ENCODE measurements at places on chromosomes 11 and 22.

- DNase-seq, result peak; percentile 96
These were observed 44.0 kb downstream of the GRAMD1B start for GRCh38 chr11:123473941-123474677.

DNA sequence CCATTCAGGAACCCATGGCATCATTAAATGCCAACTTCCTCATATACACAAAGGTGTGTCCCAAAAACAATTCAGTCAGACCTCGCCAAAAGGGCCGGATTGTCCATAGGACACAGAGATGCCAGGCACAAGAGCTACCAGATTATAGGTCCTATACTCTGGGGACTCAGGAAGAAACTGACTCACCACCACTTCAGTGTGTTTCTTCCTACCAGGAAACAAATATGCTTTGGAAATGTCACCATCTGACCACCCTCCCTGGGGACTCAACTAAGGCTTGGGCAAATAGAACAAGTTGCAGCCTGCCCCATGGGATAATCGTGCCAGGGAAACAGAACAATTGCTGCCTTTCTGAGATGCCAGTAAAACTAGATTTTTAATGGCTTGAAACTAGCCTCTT lies 11.7 kb downstream of the POU2AF3 start:
- DNase-seq, result no peak

GRCh38 chr11:84292006-84292405 lies 1005.8 kb upstream of the CCDC90B start:
- DNase-seq, result peak; percentile 50

GRCh38 chr22:30195245-30196140 lies 51.1 kb downstream of the LIF start:
- DNase-seq, result peak; percentile 47

GRCh38 chr11:46667043-46667481 lies 33.4 kb downstream of the ARHGAP1 start:
- no peak for DNase-seq

GRCh38 chr11:106468531-106468930 lies 391.1 kb downstream of the AASDHPPT start:
- no peak for DNase-seq

GRCh38 chr11:114130115-114130576 lies 70.6 kb downstream of the ZBTB16 start:
- no peak for DNase-seq

DNA sequence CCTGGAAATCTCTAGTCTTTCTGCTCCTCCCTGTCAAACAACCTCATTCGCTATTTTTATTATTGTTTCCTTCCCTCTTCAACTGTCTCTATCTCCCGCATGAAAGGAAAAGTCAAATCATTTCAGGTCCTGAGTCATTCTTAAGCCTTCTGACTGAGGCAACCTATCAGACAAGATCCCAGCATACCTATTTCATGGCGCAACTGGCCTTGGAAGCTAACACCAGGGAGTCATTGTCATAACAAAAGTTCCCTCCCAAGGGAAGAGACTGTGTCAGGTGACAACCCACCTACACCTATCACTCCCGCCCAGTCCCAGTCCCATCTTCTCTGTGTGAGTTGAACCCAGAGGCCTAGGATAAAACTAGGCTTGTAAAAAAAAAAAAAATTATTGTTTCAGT lies 10.2 kb upstream of the ARHGAP42 start:
- peak; percentile 77 for DNase-seq

DNA sequence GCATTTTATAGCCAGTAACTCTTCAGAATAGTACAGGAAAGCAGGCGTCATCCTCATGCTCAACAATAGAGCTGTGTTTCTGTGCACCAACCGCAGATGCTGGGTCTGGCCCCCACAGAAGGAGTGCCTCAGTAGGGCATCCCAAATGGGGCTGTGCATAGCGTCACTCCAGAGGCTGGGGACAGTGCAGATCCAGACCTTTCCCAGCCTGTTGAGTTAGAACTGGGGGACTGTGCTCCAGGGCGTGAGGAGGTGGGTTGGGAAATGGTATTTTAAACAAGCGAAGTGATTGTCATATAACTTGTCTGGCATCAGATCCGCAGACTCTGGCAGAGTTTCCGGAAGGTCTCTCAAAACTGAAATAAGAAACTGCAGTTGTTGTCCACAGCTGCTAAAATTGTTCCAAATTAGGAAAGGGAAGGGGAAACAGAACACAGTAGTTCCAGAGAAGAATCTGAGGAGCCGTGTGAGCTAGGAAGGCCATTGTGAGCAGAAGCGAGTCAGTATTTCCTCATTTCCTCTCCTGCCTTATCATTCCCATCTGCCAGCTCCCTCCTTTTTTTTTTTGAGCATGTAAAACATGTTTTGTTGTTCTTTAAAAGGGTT lies 52.2 kb downstream of the JAM3 start:
- DNase-seq, result peak; percentile 45

GRCh38 chr11:47377571-47378009 lies 757 bp downstream of the SPI1 start:
- DNase-seq, result no peak

GRCh38 chr11:66386171-66387069 lies 14.9 kb upstream of the SLC29A2 start:
- DNase-seq, result peak; percentile 87

DNA sequence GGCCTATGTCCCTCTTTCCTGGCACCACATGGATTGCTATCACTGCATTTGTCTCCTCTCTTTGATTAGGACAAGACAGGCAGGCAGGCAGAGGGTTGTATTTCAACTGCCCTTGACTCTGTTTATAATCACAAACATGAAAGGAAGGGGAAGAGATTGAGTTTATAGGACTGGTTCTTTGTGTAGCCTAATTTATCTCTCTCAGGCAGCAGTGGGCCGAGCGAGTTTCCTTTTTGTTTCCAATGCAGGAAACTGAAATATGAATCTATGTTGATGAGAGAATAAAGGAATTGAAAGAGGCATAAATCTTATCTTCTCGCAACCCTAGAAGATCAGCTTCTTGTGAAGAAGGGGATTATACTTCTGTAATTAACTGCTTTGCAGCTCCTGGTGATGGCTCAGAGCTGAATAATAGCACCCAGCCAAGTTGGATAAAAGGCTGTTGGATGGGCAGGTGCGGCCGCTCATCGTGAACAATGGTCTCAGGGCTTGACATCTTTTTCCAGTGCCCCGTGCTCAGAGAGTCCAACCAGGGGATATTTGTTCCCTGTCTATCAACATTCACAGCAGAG lies 80.6 kb upstream of the SYT13 start:
- DNase-seq, result no peak

- DNase-seq, result no peak
These were observed 405.8 kb downstream of the NTM start for GRCh38 chr11:131776211-131776610.

GRCh38 chr22:39530692-39531331 lies 1.7 kb downstream of the RPS19BP1 start:
- peak; percentile 45 for DNase-seq

- DNase-seq, result no peak
These were observed 41.4 kb upstream of the PCF11 start for GRCh38 chr11:83115551-83115950.

DNA sequence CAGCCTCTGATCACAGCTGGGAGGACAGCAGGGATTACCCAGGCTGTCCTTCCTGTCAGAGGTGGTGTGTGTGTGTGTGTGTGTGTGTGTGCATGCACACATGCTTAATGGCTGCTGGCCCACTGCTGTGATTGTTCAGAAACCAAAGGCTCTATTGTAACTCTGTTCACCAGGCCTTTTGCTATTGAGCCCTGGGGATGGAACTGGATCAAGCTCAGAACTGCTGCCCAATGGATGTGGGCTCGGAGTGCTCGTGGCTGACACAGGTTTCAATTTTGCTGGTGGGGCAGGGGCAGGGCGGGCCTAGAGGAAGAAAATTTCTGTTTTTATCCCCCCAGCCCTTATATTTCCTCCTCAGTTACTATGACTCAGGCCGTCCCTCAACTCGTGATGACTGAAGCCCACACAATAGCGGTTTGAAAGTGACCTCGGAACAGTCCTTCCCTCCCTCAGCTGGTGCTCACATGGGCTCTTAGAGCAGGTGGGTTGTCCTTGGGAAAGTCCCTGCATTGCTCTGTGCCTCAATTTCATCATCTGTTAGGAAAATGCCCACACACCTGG lies 359.3 kb downstream of the TENM4 start:
- DNase-seq, result peak; percentile 50

- no peak for DNase-seq
These were observed 68.5 kb downstream of the DHCR7 start for GRCh38 chr11:71379701-71380100.

DNA sequence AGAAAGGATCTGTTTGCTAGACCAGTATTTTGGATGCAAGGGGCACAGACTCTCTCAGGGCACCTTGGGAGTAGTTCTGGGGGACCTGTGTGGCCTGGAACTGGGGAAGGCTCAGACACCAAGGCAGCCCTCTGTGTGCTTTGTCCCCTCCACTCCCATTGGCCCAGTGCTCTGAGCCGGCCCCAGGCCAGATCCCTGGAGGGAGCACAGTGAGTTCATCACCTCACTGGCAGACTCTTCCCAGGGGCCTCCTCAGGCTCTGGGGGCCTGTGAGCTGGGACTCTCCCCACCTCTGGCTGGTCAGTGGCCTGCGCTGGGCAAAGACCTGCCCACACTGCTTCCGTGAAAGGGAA lies 51.7 kb downstream of the CHRDL2 start:
- DNase-seq, result no peak

DNA sequence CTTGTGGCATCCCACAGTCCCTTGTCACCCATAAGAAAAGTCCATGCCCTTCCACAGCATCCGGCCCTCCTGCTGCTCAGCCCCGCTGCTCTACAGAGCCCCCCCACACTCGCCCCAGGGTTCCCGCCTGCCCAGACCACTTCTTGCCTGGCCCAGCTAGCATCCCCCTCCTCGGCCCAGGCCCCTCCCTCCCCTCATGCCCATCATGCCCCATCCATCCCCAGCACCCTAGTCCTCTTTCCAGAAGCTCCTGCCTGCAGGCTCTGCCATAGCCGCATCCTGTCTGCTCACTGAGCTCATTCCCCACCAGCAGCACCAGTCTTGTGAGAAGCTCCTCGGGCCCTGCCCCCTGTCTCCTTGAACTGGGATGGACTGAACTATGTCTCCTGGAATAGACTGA lies 54.4 kb downstream of the LINC01488 start:
- DNase-seq, result no peak

DNA sequence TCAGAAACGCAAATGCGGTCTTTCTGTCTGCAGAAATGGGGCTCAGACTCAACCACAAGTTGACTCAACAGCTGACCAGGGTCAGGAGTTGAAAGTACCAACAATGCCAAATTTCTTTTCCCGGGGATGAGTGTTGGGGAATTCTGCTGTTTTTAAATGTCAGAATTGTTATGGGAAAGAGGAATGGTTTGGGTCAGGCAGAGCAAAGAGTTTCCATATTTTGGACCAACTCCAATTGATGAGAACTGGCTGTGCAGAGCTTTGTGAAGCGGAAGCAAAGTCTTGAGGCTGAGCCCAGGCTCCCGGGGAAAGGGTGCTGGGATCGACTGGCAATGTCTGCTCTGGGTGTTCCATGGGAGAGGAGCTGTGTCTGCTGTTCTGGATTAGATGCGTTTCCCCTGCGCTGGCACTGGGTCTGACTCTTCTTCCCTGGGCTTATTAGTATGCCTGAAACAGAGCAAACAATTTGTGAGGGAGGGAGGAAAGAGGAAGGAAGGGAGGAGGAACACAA lies 36.2 kb downstream of the TXN2 start:
- DNase-seq, result peak; percentile 84

DNA sequence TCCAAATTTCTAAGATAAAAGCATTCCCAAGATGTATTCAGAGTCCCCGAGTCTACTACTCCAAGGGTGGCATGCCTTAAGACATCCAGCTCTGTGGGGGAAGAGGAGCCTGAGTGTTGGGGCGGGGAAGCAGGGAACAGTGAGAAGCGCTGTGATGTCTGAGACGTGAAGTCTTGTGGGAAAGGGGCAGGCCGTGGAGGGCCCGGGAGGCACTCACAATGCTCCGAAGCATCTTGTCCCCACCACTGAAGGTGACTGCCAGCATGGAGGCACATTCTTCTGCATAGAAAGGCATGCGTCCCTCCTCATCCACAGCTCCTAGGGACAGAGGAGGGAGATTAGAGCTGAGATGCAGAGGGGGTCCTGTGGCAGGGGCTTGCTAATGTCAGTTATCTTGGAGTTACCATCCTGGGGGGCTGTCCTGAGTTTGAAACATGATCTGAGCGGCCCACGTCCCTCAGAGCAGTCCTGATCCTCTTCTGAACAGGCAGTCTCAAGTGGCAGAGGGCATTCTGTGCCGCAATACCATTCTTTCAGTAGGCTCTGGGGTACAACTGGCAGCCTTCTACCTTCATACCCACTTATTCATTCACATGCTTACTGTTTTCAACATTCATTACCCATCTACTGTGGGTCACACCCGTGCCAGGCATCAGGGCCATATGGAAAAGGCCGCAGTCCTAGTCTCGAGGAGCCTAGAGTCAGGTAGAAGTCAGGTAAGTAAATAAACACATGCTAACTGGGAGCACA lies 8.7 kb downstream of the PCSK7 start:
- DNase-seq, result no peak

GRCh38 chr11:35335226-35335625 lies 84.1 kb downstream of the SLC1A2 start:
- DNase-seq, result peak; percentile 21

GRCh38 chr11:88171982-88172381 lies 3.3 kb downstream of the RAB38 start:
- DNase-seq, result no peak

GRCh38 chr11:11486002-11486401 lies 133.0 kb upstream of the CSNK2A3 start:
- DNase-seq, result no peak

- no peak for DNase-seq
These were observed 2.8 kb upstream of the RDX start for GRCh38 chr11:110299006-110299785.

Measured in iris pigment epithelial cell (primary cell).